ENCODE measurements at places on chromosomes 3 and 15.

- no peak for DNase-seq
Measured at GRCh38 chr3:79018265-79018664, 749.5 kb downstream of the ROBO1 start.

- DNase-seq: peak; percentile 68
Measured at GRCh38 chr15:27705056-27705455, 394.1 kb downstream of the OCA2 start.

- DNase-seq: no peak
Measured at GRCh38 chr3:39284457-39284881, 4.6 kb upstream of the CX3CR1 start.

DNA sequence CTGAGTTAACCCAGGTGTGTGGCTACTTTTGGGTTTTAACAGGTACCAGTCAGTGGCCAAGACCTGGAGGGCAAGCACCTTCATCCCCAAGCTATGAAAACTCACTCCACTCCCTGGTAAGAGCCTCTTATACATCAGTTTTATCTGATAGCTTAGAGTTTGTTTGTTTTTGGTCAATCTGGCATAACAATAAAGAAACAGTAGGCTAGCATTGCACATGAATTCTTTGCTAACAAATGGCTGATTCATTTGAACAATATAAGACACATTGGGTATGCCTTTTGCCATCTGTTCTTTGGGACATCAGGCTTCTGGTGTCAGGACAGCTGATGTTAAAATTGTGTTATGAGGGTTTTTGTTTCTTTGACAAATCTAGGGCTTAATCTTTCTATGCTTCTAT, 125.0 kb upstream of the CGNL1 start:
- DNase-seq: no peak

DNA sequence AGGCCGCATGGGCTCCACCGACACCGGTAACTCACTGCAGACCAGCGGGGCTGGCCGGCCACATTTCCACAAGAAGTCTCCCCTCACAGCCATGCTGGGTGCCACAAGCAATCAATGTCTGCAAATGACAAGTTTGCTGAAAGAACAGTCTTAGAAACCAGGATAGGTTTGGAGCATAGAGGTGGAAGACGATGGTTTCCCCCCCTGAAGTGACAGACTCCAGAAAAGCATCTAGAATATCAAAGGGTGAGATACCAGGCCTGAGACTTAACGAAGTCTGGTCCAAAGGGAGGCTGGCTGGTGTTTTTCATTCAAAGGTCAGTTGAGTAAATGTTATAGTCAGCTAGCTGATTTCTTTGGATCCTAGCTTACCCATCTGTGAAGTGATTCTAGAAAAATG, 50.0 kb upstream of the WNT5A start:
- no peak for DNase-seq

DNA sequence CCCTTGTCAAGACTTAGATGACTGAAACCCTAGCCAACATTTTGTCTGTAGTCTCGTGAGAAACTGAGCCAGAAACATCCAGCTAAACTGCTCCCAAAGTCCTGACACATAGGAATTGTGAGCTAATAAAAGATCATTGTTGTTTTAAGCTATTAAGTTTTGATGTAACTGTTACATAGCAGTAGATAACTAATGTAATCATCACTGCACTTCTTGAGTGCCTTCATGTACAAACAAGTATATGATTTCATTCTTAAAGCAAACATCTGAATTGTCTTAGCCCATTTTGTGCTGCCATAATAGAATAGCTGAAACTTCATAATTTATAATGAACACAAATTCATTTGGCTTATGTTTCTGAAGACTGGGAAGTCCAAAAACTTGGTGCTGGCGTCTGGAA, 87.3 kb downstream of the NSUN3 start:
- no peak for DNase-seq

DNA sequence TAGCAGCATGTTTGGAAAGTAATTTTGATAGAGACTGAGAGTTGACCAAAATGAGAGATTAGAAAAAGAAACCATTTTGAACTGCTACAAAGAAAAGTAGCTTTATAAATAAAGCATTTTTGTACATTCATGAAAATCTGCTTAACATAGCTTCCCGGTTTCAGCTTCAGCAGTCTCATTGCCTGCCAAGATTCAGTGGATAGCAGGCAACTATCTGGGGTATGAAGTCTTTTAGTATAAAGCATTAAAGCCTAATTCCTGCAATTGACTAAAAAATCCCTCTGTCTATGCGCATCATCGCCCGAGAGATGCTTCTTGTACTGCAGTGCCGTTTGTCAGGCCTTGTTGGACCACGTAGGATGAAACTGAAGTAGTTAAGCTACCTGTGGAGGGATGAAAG, 588.4 kb downstream of the NAALADL2 start:
- no peak for DNase-seq

- no peak for DNase-seq
Measured at GRCh38 chr3:171840811-171841619, 2.1 kb upstream of the TMEM212 start.

- no peak for DNase-seq
Measured at GRCh38 chr3:65551945-65552344, 486.8 kb downstream of the MAGI1 start.

DNA sequence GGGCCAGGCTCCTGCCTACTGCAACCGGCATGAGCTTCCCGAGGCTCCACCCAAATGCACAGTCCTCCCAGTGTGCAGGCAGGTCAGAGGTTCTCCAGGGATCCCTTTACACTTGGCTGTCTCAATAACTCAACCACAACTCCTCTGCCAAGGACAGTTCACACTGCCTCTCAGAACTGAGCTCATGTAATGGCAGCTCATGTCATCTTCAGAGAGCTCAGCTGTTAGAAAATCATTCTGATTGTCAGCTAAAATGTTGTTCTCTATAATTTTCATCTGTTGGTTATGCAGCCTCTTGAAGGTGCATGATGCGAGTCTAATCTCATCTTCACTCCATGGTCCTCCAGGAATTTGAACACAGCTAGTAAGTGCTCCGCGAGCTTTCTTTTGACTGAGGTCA, 76.7 kb downstream of the SST start:
- DNase-seq: no peak

DNA sequence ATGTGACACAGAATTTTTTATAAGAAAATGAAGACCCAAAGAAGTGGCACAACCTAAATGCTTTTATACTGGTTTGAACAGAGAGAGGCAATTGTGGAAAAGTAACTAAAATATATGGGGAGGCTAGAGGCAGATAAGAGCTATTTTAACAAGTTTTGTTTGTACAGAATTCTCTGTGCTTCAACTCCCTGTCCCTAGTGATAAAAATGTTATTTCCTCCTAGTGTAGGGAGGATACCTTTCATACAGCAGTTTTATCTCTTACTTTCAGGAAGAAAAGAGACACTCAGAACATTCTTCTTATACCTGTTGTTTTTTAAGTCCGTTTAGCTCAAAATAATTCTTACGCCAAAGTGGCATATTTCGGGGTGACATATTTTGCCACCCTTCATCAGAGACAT, 21.2 kb upstream of the ZNF639 start:
- no peak for DNase-seq

GRCh38 chr3:129123314-129124060, 1.9 kb upstream of the RAB43 start:
- DNase-seq: no peak

GRCh38 chr15:27681038-27681437, 418.1 kb downstream of the OCA2 start:
- DNase-seq: no peak

GRCh38 chr3:29026959-29027358, 253.9 kb upstream of the RBMS3 start:
- no peak for DNase-seq

GRCh38 chr3:112619295-112619694, 21.6 kb downstream of the CCDC80 start:
- DNase-seq: no peak

DNA sequence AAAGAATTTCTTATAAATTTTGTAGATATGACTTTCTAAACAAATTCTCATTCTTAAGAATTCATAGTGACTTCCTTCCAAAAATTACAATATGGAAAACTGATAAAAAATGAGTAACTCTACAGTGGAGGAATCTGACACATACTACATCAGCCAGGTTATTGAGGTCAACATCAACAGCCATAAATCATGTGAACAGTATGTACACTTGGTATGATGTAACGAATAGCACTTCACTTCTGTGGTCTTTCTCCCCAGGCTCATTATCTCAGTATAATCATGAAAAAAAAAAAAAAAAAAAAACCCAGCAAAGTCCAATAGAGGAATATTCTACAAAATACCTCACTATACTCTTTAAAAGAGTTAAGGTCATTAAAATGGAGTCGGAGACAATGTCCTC, 111.2 kb upstream of the SUCLG2 start:
- no peak for DNase-seq

GRCh38 chr15:63015618-63016017, 26.9 kb upstream of the TPM1 start:
- DNase-seq: no peak

DNA sequence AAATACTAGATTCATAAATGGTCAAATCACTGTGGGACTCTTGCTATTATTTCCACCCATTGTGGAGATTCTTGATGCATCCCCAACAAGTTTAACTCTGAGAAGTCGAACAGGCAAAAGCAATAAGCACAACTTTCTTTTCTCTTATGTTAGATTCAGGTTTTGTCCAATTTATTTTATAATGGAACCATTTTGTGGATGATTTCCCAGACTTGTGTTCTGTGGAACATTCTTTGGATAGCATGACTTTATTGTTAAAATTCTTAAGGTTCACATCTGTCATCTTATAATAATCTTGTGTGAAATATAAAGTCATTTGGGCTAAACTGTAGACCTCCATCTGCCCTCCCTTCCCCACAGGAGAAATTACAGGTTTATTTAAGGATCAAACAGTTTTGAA, 213.7 kb downstream of the LPP start:
- no peak for DNase-seq

- DNase-seq: no peak
Measured at GRCh38 chr3:24802614-24803013, 308.0 kb upstream of the THRB start.

DNA sequence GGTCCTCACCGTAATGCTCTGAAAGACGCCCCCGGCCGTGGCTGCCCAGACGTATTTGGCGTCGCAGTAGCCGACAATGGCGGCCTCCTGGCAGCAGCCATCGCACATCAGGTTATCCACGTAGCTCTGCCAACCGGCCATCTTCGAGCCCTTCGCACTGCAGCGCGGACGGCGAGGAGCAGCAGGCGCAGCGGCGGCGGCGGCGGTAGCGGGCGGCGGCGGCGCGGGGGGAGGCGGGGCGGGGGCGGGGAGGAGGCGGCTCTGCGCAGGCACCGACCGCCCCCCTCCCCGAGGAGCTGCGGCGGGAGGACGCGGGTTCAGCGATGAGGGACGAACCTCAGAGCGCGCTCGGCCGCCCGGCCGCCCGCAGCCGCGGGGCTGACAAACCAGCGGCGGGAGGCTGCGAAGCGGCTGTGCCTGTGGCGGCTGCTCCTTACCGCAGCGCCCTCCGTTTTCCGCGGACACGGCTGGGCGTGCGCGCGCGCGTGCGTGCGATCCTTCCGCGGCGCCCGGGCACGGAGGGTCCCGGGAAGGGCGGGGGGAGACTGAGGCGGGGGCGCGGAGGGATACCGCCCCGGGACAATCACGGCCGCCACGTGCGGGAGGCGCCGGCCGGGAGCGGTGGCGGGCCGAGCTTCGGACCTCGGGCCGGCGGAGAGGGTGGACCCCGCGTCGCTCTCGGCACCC, at the start of gene PFN2:
TSS of gene PFN2 (minus strand) at position 180 of the 687 bp plus-strand sequence. CDS start at position 141, 39 bp downstream.
- DNase-seq: peak; percentile 62

GRCh38 chr3:61331929-61332552, 80.8 kb upstream of the FHIT start:
- no peak for DNase-seq

GRCh38 chr3:175426805-175427204, 567.7 kb downstream of the NAALADL2 start:
- DNase-seq: no peak

DNA sequence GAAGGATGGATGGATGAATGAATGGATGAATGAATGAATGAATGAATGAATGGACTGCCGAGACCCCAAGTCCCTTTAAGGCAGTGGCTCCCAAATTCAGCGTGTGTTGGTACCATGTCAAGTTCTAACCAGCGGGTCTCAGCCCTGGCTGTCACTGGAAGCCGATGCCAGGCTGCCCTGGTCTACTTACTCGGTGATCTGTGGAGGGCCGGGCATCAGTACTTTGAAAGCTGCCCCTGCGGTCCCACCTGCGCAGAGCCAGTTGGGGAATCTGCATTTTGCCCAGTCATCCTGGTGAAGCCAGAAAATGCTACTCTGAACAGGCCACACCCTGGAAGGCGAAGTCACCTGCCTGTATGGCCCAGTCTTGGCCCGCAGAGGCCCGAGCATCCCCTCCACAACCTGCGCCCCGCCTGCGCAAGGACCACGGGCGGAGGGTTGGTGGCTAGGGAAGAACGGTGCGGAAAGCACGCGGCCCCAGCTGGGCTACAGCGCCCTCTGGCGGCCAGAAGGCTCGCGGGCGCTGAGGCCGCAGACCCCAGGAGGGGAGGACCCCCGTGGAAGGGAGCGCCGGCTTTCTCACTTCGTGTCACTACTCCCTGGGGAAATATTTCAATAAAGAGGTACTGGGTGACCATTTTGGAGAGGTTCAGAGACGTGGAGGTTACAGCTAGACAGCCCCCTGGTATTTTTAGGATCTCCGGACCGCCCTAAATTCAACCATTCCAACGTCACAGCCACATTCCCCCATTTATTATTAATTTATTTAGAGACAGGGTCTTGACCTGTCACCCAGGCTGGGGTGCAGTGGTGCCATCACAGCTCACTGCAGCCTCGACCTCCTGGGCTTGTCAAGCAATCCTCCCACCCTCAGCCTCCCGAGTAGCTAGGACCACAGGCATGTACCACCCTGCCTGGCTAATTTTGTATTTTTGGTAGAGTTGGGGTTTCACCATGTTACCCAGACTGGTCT, 34.9 kb downstream of the PRKCD start:
- peak; percentile 30 for DNase-seq
